ENCODE measurements at places on chromosomes 5 and 9. TPM values are rescaled to one million over a fixed set of nuclear protein-coding genes. Genes with fewer than 3 reads are reported as not detected.
A peak's percentile ranks its signal among the peaks of the same experiment; 100 is the strongest.

- DNase-seq, result no peak
Observed at GRCh38 chr9:98787766-98788335, 8.5 kb downstream of the ANKS6 start.

DNA sequence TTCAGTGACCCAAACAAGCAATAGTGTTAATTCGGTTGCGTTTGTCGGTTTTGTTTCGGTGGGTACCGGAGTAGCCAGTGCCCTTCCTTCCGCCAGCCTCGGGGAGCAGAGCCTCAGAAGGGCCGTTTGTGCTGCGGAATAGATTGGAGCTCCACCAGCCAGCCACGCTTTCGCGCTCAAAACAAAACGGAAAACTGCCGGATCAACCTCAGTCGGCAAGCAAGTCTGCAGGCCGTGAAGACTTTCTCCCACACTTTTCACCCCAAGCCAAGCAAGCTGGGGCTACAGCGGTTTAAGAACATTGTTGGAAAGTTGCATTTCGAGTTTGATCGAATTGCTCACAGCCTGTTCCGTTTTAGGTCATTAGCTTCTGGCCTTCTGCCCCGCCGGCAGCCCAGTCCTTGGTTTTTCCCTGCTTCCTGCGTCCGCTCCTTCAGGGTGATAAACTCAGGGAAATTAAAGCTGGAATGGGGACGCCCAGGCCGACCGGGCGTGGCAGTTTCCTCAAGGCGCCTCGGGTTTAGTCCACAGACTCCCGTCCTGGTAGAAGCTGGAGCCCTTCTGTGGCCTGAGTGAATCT is 803 bp upstream of the CCNO start:
- DNase-seq, result peak; percentile 26

DNA sequence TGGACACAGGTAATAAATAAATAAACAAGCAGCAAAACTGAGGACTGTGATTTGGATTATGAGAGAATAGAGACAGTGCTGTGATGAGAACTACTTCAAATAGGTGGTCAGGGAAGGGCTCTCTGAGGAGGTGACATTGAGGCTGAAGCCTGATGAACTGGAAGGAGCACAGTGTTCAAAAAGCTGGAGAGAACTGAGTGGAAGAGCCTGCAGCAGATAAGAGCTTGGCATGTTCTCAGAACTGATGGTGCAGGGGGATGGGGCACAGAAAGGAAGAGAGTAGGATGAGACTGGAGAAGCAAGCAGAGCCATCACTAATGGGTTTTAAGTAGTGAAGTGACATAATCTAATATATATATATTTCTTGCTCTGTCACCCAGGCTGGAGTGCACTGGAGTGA is 11.2 kb upstream of the TPM2 start:
- DNase-seq, result no peak

- no peak for DNase-seq
Observed at GRCh38 chr5:163659568-163659902, 154.1 kb downstream of the MAT2B start.

DNA sequence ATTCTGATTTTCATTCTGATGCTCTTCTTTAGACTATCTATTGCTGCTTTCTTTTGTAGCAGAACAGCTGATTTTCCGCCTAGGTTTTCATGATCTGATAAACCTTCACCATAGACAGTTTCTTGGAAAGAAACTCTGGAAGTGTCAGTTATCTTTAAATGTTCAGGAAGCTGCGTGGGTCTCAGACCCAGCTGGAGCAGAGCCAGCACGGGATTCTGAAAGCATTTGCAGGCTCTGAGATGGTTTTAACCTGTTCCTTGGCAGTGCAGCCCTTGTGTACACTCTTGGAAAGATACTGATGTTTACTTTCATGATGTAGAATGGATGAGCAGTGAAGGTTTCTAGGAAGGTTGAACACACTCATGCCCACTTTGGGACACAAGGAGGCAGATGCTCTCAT is 178.0 kb upstream of the DMRT1 start:
- DNase-seq, result no peak

The STKLD1 gene
- 4.1 TPM for total RNA-seq

DNA sequence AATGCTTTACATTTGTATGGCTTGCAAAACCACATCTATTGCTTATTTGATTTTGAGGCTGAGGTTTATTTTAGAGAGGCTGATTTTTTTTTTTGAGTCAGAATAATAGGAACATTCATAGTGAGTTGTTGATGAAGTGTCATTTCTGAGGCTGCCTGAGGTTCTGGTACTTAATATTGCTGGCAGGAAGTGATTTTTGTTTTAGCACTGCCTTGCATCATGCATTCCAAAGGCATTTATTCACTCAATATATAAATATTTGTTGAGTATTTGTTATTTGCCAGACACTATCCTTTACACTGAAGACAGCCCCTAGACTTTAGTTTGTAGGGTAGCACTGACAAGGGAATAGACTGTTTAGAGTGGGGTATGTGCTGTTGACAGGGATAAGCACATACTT is 2.7 kb downstream of the RNF20 start:
- no peak for DNase-seq

The FAM221B gene
- not detected for total RNA-seq

GRCh38 chr9:63859475-63860215 is 1425.4 kb downstream of the FOXD4L5 start:
- DNase-seq, result no peak

The RXRA gene
- 63.8 TPM for total RNA-seq

- DNase-seq, result peak; percentile 92
Observed at GRCh38 chr9:129202613-129203555, 24.8 kb upstream of the IER5L start.

The PCDH12 gene
- total RNA-seq, result not detected

The PCDHGB3 gene
- 0.54 TPM for total RNA-seq

DNA sequence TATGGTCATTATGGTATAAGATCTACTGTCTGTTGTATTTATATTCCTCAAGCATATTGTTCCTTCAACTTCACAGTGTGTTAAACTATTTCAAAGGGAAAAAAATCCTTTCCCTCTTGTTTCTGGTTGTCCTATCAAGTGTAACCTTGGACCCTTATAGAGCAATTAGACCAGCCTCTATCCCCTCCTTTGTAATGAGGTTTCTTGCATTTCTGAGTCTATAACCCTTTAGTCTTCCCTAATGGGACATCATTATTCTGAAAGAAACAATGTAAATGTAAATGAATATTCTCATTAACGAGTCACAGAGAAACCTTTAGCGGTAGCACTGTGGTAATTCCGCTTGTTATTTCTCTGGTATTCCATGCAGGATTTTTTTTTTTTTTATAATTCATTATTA is 197.3 kb downstream of the CNTLN start:
- no peak for DNase-seq

DNA sequence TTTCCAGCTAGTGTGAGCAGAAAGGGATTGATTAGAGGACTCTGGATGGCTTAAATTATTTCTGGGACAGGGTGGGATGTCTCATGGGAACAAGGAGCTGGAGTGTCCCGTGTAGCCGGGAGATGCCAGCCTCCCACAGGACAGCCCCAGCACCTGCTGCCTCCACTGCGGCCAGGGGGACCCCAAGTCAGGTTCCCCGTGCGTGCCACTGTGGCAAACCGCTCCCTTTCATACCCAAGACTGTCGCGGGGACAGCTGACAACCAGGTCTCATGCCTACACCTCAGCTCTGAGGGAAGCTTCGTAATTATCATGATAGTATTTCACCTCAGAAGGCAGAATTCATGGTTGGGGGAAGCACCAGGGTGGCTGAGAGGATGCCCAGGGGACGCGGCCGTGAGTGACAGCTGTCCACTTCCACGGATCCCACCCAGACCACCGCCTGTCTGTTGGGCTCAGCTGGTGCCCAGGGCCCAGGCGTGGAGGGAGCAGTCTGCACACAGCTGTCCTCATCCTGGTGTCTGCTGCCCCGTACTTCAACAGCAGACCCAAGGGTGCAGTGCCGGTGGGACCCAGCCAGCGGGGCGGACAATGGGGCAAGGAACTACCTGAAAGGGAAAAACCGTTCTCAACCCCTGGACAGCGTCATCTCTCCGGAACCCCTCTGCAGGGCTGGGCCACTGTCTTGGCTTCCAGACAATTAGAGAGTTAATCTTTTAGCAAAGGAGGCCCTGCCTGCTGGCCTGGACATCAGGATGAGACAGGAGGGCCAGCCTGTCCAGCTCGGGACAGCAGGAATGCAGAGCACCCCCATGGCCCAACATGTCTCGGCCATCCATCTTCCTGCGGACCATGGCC is 166.9 kb downstream of the OLFM1 start:
- no peak for DNase-seq

All from Caco-2 (cell line).